NCI-H1694 (cell line): ENCODE measurements at places on chromosomes 12 and 14.
A peak's percentile ranks its signal among the peaks of the same experiment; 100 is the strongest.

DNA sequence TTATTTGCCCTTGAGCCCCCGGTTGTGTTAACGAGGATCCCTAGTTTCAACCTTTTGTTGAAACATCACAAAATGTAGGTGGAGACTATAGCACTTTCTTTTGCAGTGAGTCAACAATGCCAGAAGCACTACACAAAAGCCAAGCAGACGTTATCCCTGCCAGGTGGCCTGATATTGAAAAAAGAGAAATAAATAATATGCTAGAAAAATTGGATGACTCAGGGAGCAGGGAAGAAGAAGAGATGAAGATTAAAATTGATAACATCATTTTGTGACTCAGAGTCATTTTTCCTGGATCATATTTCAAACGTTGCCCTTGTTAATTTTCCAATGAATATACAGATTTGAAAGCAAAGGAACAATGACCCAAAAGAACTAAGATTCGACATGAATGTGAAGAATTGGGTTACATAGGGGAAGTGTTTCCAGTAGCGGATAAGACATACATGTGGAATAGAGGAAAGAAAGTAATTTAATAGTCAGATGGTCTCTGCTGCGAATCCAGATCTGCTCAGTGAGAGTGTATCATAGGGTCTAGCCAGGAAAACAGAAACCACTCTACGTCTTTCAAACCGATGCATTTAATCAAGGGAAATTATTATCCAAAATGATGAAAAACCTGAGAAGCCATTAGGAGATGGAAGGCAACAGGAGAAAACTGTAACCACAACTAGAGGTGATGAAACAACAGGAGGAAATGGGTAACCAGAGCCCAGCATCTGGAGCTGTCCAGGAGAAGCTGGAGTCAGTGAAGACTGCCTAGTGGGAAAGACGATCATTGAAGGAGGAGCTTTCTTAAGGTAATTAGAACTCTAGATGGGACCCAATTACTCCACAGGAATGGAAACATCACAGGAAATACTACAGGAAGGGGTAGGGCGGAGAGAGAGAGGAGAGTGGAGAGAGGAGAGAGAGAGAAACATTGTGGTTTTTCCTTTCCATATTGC is 57.9 kb downstream of the RERG start:
- no peak for DNase-seq

DNA sequence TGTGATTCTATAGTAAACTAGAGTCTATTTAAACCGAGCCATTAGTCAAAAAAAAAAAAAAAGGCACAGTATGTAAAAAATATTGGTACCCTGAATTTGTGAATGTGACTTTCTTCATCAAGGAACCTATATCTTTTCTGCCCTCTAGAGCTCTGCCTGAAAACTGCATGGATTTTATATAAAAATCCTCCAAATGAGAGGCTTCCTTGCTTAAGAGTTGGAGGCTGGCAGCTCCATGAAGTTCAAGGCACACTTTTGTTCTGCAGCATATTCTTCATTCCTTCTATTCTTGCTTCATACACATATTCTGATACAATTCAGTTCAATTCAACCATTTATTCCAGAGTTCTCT is 23.1 kb upstream of the NKX2-8 start:
- peak; percentile 18 for DNase-seq

DNA sequence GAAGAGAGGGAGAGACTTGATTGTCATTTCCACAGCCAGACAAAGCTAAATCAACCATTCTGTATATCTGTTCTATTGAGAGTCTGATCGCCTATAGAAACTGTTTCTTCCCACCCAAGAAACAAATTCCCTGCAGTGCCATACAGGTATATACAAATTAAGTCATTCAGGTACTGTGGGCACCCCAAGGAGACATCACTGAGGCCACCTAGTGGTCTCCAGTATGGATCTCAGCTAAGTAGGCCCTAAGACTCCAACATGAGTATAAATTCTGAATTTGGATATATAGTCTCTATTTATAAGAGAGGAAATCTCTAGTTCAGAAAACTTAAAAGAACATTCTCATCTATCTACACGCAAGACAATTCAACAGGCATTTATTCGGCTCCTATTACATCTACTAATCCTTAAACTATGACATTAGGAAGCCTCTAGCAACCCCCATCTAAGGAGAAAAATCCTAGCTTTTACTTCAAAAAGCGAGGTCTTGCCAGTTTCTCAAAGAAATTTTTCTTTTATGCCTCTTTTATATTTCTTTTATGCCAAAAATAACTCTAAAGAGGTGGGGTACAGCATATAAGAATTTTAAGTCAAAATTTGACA is 62.6 kb downstream of the DCAF5 start:
- peak; percentile 15 for DNase-seq

DNA sequence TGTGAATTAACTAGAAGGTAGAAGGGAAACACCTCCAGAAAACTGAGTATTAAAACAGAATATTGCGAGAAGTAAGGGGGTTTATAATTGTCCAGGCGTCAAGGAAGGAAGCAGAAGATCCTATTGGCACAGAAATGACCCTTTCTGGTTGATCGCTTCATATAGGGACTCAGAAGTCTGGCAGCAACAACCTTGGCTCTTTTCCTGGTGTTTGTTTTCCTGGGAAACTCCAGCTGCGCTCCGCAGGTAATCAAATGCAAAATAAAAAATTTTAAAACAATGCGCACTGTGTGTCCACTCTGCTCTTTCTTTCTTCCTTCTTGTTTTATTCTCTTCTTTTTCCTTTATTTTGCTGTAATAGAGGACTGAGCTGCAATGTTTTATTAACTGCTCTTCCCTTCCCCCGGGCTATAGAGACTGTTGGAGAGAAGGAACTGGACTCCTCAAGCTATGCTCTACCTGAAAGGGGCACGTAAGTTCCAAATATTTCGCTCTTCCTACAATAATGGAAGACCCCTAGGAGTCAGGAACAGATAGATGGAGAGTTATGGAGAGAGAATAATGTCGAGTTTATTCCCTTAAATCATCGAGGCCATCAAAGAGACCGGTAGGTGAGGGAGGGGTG is 737 bp downstream of the SPX start:
- peak; percentile 21 for DNase-seq

- no peak for DNase-seq
Observed at GRCh38 chr14:100644784-100645183, 57.6 kb upstream of the BEGAIN start.
